Uterus (tissue), 4 donors: ENCODE measurements at places on chromosomes 2 and 18. TPM values are rescaled to one million over a fixed set of nuclear protein-coding genes. Genes with fewer than 3 reads are reported as not detected.

- H3K27ac ChIP-seq: no peak overlapping the region
- no peaks in the 10 kb centered on the region for H3K4me1 ChIP-seq
- no peaks in the 10 kb centered on the region for H3K27me3 ChIP-seq
Observed at GRCh38 chr18:50981381-50981780, 13.5 kb downstream of the ELAC1 start.

DNA sequence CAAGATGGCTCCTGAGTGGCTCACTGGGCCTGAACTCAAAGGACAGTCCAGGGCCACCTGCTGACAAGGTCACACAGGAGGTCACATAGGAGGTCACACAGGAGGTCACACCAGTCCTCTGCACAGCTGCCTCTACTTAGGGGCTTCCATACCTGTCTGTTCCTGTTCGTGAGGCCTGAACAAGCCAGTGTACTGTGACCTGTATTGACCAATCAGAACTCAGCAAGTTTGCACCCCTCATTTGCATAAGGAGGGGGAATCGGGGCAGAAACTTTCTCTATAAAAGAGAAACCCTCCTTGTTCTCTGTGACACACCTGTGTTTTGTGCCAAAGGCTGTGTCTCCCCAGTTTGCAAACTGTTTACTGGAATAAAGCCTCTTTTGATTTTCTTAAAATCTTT lies 478.9 kb downstream of the EIPR1 start:
- H3K4me3 ChIP-seq: no peak overlapping the region
- no peak for DNase-seq
- H3K27me3 ChIP-seq: no peaks in the 10 kb centered on the region
- no peaks in the 10 kb centered on the region for H3K4me1 ChIP-seq
- H3K27ac ChIP-seq: no peak overlapping the region

DNA sequence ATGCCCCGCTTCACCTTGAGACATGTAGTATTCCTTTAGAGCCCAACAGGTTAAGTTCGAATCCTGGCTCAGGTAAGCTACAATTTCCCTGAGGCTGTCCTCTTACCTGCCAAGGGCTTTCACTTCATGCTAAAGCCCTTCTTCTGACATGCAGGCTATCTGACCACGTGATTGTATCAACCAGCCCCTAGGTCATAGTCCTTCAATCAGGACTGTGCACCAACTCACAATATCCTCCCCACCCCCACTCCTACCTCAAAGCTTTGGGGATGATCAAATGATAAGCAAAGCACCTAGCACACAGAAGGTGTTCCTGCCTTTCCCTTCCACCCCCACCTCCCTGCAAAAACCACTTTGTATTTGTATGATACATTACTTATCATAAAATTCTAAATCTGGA lies 78.9 kb downstream of the AAK1 start:
- no peak for DNase-seq
- H3K36me3 ChIP-seq: no peaks in the 10 kb centered on the region
- no peak overlapping the region for H3K27ac ChIP-seq
- H3K27me3 ChIP-seq: no peaks in the 10 kb centered on the region
- no peak overlapping the region for H3K4me3 ChIP-seq
- H3K4me1 ChIP-seq: no peaks in the 10 kb centered on the region

DNA sequence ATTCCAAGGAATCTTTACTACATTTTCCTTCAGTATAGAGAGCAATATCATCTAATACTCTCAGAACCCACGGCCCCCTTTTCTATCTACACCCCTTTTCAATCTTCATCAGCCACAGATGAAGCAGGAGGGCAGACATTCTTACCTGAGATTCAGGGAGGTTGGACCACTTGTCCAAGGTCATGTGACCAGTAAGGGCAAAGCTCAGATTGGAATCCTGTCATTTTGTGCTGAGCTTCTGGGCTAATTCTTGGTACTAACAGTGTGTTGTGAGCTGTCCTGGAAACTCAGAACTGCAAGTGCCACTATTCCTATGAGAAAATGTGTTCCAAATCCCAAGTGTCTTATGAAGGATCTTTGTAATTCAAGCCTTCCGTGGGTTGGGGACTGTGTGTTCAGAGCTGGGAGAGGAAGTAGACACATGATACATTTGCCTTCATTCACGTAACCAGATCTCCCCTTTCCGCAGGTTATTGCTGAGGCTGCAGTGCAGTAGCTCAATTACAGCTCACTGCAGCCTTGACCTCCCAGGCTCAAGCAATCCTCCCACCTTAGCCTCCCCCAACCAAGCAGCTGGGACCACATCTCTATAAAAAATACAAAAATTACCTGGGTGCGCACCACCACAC lies 3.3 kb downstream of the CHRNA1 start:
- DNase-seq: no peak
- no peaks in the 10 kb centered on the region for H3K36me3 ChIP-seq
- no peaks in the 10 kb centered on the region for H3K27me3 ChIP-seq
- no peak overlapping the region for H3K4me3 ChIP-seq
- H3K27ac ChIP-seq: no peak overlapping the region

DNA sequence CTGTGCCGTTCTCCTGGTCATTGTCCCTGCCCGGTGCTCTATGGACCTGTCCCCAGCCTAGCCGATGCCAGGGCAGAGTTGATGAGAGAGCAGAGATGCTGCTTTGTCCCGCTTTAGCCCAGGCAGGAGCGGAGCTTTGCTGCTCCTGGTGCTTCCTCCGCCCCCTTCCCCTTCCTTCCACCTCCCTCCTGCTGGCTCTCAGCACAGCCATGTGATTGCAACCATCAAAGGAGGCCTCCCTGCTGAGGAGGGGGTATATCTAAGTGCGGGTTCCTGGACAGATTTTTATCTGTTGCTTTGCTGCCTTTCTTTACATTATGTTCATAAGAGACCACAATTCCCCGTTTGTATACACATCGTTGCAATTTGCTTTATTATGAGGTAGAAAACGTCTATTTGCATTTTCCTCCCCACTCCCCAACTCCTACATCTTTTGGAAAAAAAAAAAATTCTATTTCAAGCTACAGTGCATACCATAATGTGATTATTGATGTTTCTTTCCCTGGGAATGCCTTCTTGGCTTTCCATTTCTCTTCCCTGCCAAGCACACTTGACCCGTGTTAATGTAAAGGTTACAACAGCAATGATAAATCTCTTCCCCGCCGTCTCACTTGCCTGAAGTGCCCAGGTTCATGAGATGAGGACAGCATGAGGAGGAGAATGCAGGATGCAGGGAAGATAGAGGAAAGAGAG lies 25.4 kb downstream of the ALPK2 start:
- H3K4me3 ChIP-seq: no peak overlapping the region
- H3K4me1 ChIP-seq: no peaks in the 10 kb centered on the region
- H3K27me3 ChIP-seq: no peaks in the 10 kb centered on the region
- no peak overlapping the region for H3K27ac ChIP-seq
- DNase-seq: no peak
- no peaks in the 10 kb centered on the region for H3K36me3 ChIP-seq

Gene STAT4
- 2.3 TPM for total RNA-seq

Gene CCBE1
- total RNA-seq: 10.9 TPM

Gene CD207
- not detected for total RNA-seq

Gene SIX3
- not detected for total RNA-seq

Gene IL1R2
- total RNA-seq: 4.5 TPM

GRCh38 chr2:68800027-68800401 lies 65.4 kb downstream of the ARHGAP25 start:
- no peaks in the 10 kb centered on the region for H3K27me3 ChIP-seq
- H3K4me1 ChIP-seq: no peaks in the 10 kb centered on the region
- H3K4me3 ChIP-seq: no peak overlapping the region
- no peaks in the 10 kb centered on the region for H3K36me3 ChIP-seq

Gene GFPT1
- 24.3 TPM for total RNA-seq

DNA sequence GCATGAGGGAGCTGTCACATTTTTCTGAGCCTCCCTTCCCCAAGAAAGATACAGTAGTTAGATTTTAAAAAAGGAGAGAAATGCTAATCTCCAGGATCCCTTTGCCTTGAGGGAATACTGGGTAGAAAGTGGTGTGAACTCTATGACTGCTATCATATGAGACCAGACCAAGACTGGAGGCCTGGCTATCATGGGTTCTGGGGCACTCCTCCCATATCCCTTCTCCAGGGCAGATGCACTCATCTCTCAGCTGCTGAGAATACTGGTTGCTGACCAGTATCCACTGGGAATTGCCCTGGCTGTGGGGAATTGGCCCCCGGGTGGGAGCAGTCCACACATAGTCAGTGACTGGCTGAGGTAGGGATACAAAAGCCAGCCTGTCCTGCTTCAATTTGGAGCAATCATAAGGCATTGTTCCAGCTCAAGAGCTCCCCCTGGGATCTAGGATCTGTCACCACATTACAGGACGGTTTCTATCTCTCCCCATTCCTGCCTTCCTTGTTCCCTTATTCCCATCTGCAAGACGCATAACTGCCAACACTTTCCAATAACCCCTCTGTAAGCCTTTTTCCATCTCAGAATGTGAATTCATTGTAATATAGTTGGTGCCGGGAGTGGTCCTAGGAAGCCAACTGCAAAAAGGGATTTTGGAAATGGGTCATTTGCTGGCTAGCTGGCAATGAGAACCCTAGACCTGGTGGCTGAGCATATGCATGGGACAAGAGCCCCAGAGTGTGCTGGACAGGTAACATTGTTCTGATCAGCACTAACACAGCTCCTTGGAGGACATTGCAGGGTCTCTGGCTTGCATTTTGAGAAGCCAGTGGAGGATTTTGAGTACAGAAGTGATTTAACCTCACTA lies 35.4 kb upstream of the REEP1 start:
- H3K4me3 ChIP-seq: no peak overlapping the region
- H3K4me1 ChIP-seq: no peaks in the 10 kb centered on the region
- H3K36me3 ChIP-seq: no peaks in the 10 kb centered on the region
- H3K27ac ChIP-seq: no peak overlapping the region
- peak; percentile 45 for DNase-seq

DNA sequence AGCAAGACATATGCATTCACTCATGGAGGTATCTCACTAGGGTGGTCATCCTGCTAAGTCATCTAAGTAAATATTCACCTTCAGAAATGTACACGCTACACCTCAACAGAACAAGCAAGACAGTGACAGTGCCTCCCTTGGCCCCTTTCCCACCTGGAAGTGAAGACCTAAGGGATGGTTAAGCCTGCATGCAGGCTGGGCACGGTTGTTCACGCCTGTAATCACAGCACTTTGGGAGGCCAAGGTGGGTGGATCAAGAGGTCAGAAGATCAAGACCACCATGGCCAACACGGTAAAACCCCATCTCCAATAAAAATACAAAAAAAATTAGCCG lies 4.4 kb downstream of the LIMS2 start:
- H3K36me3 ChIP-seq: no peaks in the 10 kb centered on the region
- no peak for DNase-seq
- peaks cover 5% of the 10 kb centered on the region for H3K4me1 ChIP-seq
- H3K27ac ChIP-seq: peak overlapping the region; percentile 78
- no peak overlapping the region for H3K4me3 ChIP-seq

- no peaks in the 10 kb centered on the region for H3K4me1 ChIP-seq
- no peak for DNase-seq
- H3K36me3 ChIP-seq: no peaks in the 10 kb centered on the region
- H3K27ac ChIP-seq: peak overlapping the region; percentile 66
- H3K4me3 ChIP-seq: no peak overlapping the region
- no peaks in the 10 kb centered on the region for H3K27me3 ChIP-seq
Observed at GRCh38 chr2:46459694-46460093, 19.7 kb upstream of the TMEM247 start.

Gene SLC30A3
- 2.1 TPM for total RNA-seq

DNA sequence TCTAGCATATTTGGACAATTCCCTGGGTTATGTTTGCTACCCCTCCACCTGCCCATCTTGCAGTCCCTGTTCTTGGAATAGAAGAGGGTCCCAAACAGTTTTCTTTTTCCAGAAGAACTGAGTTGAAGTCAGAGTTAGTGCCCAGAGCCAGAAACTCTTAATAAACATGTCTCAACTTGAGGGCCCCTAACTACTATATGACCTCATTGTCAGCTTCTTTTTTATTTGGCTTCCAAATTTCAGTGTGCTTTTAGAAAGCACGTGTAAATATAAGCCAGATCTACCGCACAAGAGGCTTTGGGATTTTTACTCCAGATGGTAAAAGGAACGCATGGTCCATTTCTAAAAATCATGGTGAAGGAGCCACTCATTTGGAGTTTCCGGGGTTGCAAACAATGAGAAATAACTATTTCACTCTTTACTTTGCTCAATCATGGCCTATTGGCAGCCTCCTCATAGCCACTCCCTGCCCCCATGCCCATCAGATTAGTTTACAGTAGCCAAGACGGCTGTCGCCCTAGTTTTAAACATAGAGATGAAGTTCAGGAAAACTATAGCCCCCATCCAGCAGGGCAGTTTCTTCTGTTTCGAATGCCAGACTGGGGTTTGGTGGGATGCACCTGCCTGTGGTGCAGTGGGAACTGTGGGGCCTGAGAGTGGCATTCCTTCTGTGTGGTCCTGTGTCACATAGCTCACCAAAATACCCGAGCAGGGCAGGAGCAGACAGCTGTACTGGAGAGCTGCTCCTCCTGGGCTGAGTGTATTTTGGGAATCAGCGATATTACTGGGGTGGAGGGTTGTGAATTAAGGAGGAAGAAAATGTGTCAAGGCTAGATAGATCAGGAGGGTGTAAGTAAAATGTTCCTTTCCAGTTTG lies 1.7 kb downstream of the MAPRE3 start:
- H3K4me3 ChIP-seq: no peak overlapping the region
- H3K27me3 ChIP-seq: no peaks in the 10 kb centered on the region
- H3K36me3 ChIP-seq: no peaks in the 10 kb centered on the region
- H3K27ac ChIP-seq: peak overlapping the region; percentile 91
- peaks cover 6% of the 10 kb centered on the region for H3K4me1 ChIP-seq

Gene HJURP
- total RNA-seq: not detected

DNA sequence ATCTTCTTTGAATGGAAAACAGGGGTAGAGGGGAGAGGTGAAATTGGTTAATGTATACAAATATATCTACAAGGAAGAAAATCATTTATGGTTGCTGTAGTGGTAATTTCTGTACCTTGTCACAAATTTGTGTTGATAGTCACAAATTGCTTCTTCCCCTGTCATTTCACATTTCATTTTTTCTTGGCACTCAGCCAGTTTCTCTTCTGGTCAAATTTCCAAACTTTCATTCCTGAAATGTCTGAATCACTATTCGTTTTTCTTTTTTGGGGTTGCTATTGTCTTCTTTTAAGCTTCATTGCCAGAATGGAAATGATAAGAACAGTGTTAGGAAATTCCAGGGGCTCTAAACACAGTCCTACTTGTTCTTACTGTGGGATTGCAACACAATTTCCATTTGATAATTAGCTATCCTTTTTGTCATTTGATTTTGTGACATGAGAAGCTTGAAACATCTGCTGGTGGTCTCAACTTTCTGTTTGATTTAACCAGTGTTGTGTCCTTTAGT lies 136.0 kb upstream of the GCFC2 start:
- DNase-seq: no peak
- H3K36me3 ChIP-seq: no peaks in the 10 kb centered on the region
- no peak overlapping the region for H3K4me3 ChIP-seq
- no peaks in the 10 kb centered on the region for H3K27me3 ChIP-seq
- no peak overlapping the region for H3K27ac ChIP-seq
- H3K4me1 ChIP-seq: no peaks in the 10 kb centered on the region
